Fibroblast of skin of right biceps (primary cell): ENCODE measurements at places on chromosomes 2 and 18.

GRCh38 chr2:108542071-108542470, 7.8 kb downstream of the LIMS1 start:
- DNase-seq = peak; percentile 79

DNA sequence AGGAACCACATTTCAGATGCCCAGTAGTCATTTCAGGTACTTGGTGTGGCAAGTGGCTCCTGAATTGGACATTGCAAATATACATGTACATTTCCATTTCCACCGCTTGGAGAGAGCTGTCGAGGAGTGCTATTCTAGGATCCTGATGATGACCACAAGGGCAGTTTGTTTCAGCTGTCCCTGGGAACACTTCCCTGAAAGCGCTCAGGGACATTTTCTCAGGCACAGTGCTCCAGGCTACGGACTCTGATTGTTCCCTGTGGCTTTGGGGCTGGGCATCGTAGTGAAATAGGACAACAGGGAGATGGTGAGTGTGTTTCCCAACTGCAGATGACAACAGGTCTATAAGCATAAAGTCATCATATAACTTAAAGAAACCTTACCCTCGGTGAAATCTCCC, 3.1 kb downstream of the DBI start:
- no peak for DNase-seq

GRCh38 chr2:223994562-223995162, 37.4 kb downstream of the MRPL44 start:
- no peak for DNase-seq

GRCh38 chr2:178579006-178579405, 98.7 kb downstream of the PLEKHA3 start:
- DNase-seq = peak; percentile 41
